ENCODE measurements at places on chromosomes 13 and 19.

GRCh38 chr13:21018220-21018619 is 43.2 kb downstream of the LATS2 start:
- DNase-seq, result no peak

DNA sequence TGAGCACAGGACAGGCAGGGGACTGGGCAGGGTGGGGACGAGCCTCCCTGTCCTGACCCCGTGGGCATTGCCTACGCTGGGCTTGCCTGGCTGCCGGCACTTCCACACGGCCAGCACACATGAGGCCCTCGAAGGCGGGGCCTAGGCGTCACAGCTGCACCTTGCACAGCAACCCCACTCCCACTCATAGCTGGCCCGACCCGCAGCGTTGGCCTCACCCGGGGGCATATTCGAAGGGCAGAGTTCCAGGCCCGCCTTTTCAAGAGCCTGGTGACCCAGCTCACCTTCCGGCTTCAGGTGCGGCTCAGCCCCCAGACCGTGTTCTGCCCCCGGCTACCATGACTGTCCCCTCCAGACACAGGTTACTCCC is 16.9 kb upstream of the PROZ start:
- no peak for DNase-seq

- DNase-seq, result no peak
Observed at GRCh38 chr13:47112205-47112902, 215.5 kb upstream of the HTR2A start.

DNA sequence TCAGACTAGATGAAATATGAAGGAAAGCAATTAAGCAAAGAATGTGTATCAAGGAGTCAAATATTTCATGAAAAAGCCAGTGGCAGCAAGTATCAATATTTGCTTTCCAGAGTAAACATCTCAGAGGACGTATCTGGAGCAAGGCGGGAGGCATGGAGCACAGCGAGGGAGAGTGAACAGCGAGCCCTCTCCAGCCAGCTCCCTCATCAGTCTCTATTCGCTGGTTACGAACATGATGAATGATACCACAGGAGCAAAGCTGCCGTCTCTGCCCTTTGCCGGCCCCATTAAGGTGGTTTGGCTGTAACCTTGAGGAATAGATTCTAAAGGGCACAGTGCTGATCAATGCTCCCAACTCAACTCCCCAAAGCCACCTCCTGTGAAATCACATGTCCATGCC is 95.8 kb downstream of the CCNA1 start:
- no peak for DNase-seq

DNA sequence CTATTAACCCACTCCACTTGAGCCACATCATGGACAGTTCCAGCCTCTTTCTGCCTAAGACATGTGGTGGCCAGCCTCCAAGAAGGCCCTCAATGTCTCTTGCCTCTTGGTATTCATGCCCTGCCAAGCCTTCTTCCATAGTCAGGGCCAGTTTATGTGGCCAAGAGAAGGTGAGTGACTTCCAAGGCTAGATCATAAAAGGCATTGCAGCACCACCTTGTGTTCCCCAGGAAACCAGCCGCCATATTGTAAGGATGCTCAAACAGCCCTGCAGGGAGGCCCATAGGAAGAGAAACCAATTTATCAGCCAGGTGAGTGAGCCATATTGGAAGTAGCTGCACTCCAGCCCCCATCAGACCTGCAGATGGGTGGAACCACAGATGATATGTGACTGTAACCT is 12.3 kb upstream of the DNMT1 start:
- DNase-seq, result no peak

DNA sequence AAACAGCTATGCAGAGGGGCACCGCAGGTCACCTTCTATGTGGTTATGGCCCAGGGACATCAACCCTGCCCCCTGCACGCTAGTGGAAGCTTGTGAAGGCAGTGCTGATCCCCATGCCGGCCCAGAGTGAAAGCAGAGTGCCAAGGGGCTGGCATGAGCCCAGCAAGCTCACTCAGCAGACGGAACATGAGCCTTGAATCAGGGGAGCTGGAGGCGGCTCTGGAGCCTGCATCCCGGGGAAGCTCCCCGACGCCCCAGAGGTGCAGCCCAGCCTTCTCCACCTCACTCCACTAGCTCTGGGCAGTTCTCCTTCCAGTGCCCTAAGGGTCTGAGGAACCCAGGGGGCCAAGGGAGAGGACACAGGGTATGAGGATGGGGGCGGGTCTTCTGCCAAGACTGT is 19.0 kb upstream of the ISYNA1 start:
- DNase-seq, result no peak

GRCh38 chr13:113125506-113126264 is 3.1 kb downstream of the F10 start:
- DNase-seq, result no peak

DNA sequence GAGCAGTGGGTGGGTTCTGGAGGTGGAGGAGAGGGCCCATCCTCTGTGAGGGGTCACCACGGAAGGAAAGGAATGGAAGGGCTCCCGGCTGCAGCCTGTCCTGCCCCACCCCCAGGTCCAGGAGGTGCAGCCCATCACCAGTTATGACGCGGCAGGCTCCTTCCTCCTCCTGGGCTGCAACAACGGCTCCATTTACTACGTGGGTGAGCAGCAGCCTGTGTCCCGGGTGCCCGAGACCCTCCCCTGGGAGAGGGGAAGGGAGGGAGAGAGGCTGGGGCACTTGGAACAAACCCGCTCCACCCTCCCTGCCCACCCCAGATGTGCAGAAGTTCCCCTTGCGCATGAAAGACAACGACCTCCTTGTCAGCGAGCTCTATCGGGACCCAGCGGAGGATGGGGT is 6.6 kb downstream of the SHKBP1 start:
- DNase-seq, result no peak

DNA sequence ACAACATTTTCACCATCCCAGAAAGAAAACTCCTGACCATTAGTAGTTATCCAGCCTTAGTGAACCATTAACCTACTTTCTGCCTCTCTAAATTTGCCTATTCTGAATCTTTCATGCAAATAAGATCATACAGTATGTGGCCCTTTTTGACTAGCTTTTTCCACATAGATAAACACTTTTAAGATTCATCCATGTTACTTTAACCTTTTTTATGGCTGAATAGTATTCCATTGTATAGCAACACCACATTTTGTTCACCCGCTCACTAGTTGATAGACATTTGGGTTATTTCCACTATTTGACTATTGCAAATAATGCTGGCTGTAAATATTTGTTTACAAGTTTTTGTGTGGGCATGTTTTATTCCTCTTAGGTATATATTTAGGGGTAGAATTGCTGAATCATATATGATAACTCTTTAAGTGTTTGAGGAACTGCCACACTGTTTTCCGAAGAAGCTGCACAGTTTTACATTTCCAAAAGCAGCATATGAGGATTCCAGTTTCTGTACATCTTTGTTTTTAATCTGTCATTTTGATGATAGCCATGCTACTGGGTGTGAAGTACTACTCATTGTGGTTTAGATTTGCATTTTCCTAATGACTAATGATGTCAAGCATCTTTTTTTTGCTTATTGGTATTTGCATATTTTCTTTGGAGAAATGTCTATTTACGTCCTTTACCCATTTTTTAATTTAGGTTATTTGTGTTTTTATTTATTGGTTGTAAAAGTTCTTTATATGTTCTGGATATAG is 17.1 kb downstream of the COG6 start:
- no peak for DNase-seq

DNA sequence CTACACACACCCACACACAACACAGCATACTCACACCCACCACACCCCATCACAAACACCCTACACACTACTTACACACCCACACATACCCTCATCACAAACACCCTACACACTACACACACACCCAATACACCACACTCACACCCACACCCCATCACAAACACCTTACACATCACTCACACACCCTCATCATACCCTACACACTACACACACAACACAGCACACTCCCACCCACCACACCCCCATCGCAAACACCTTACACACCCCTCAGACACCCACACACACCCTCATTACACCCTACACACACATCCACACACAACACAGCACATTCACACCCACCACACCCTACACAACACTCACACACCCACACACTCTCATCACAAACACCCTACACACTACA is 15.8 kb downstream of the PEPD start:
- no peak for DNase-seq

DNA sequence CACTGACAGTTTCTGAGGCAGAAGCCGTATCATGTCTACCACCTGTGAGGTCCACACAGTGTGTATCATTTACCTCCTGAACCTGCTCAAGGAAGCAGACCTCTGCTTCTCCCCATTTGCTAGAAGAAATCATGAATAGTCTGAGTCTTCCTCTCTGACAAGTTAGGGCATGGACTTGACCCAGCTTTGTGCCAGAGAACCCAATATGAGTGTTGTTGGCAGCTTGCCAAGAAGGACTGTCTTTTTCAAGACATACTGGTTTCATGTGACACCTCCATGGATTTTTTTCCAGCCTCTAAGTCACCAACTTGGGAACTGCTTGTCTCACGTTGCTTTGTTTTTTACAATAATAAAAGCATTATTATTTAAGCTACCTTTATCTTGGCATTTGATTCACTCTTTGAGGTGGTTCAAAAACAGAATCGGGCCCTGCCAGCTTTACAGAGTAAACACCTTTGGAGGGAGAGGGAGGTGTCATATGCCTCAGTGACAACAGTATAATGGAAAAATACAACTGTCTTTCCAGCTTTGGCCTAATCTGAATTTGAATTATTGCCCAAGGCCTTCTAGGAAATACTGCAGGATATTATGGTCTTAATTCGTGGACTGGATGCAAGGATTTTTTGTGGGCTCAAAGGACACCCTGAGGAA is 9.6 kb downstream of the ZNF211 start:
- no peak for DNase-seq

- DNase-seq, result no peak
Observed at GRCh38 chr13:73851104-73851503, 283.1 kb downstream of the KLF12 start.

GRCh38 chr19:11264452-11265176 is 2.3 kb upstream of the DOCK6 start:
- no peak for DNase-seq

- no peak for DNase-seq
Observed at GRCh38 chr19:17103177-17103576, 27.6 kb downstream of the MYO9B start.

DNA sequence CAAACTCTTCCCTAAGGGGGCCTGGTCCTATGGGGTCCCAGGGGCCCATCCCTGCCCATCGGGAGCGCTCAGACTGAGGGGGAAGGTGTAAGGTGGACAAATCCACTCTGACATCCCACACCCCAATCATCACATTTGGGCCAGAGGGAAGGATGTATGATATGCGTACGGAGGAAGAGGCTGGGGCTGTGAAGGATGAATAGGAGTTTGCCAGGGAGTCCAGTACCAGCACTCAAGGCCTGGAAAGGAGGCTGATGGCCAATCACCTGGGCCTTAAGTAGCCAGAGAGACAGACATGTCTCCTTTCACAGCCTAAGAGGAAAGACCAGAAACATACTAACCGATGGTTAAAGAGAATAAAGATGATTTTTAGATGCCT is 14.9 kb downstream of the TJP3 start:
- DNase-seq, result no peak

DNA sequence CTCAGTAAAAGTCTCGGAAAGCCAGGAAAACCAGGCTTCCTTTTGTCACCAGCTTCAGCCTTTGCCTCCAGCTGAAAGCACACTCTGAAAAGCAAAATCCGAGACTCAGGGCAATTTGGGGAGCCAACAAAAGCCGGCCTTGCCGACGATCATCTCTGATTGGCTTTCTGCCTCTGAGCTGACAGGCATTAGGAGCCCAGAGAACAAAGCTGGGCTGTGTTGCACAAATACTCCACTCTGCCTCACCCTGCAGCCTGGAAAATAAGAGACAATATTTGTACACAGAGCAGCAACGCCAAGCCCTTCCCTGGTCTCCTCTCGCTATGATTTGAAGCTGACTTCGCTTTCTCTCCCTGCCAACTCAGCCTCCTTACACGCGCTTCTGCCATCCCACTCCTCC is 46.9 kb downstream of the CACNA1A start:
- DNase-seq, result no peak

- DNase-seq, result no peak
Observed at GRCh38 chr13:74114202-74114601, 20.0 kb downstream of the KLF12 start.

- DNase-seq, result peak; percentile 82
Observed at GRCh38 chr13:79485014-79485811, 4.3 kb downstream of the NDFIP2 start.

DNA sequence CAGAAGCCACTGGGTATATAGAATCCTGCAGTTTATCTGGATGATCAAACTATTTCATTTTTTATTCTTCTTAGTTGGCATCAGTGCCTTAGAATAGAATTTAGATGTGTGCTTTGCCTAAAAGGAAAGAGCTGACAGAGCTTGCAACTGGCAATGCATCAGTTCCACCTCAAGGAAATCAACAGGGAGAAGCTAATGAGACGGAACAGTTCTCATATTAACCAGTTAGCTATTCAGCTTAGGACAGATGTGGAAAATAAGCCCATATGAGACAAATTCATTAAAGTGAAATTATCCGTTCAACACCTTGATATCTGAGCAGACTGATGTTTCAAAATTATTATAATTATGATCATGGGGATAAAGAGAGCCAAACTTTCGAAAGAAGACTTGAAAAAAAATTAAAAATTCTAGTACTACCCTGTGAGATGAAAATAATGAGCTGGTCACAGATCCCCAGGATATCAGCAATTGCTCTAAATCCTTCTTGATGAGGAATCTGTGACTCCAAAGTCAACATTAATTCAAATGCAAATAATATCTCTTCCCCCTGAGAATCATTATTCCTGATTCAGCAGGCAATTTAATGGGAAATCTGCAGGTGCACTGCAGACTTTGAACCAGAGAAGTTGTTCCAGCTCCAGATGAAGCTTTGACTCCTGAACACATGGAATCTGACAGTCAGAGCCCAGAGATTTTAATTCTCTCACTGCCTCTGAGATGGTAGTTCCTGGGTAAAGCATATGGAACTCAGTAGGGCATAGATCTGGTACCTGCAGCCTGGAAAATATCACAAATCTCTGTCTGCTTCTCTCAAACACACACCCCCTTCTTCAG is 486.8 kb downstream of the FOXO1 start:
- DNase-seq, result no peak

DNA sequence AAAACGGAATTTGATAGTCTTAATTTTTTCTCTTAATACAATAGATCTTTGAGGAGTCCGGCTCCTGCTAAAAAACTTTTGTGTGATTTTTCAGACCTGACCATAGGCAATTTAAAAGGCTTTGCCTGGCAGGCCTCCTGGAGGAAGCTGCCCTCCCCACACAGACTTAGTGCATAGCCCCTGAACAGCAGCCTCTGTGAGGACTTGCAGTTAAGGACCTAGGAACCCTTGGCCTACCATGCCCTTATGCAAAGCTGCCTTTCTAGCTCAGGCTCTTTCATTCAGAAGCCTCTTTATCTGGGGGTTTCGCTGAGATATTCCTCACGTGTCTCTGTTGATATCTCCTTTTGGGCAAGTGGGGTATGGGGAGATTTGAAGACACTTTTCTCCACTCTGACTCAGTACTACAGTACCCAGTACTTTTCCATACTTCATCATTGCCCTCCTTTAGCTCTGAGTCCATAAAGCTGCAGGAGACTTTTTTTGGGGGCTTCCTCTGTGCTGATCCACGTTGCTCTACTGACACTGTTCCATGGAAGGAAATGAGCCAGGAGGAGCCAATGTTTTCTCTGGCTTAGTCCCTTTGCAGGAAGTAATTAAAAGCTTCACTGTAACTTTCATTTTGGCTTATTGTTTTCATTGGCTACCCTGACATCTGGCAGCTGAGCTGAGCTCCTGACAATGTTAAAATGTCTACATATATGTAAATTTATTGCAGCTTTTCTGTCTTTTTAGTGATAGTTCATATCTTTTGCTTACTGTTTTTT is 283.1 kb downstream of the TDRD3 start:
- no peak for DNase-seq

Data from fibroblast of skin of left biceps (primary cell).